ENCODE measurements at places on chromosomes 1 and 21.

DNA sequence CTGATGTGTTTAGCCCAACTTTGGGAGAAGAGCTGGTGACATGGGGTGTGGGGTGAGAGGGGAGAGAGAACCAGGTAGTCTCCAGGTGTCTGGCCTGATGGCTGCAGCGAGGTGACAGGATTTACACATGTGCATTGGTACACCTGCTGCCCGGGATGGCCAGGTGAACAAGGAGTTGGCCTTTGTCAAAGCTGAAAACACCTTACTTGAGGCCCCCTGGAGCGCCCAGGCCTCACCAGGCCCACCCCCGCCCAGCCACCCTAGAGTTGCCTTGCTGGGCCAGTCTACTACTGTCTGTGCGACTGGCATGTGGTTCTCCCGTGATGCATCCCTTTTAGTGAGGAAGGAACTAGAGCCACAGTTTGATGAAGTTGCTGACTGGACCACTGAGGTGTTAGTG lies 90.5 kb downstream of the ADARB1 start:
- DNase-seq: no peak

- DNase-seq: no peak
Observed at GRCh38 chr1:200437556-200438203, 27.8 kb upstream of the ZNF281 start.

GRCh38 chr1:14572861-14573260 lies 25.6 kb upstream of the KAZN start:
- DNase-seq: no peak

DNA sequence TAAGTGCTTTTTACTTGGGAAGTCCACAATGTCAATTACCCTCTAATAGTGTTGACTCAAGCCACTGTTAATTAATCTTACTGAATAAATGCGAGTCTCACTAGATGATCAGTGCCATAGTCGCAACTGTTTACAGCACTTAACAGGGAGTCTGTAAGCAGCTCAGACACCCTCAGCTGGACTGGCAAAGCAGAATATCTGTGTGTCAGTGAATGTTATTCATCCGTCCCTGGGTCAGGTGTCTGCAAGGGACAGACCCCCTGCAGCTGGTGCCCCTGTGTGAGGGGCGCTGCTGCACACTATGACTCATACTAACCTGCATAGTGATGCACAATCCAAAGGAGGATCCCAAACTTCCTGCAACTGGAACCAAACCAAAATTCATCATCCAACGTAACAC lies 306.5 kb downstream of the HHIPL2 start:
- no peak for DNase-seq

GRCh38 chr1:243667133-243667532 lies 182.9 kb downstream of the AKT3 start:
- no peak for DNase-seq

All from stimulated activated CD4-positive, alpha-beta T cell treated with anti-CD3 and anti-CD28 coated beads, TNF-alpha, amount 100 ng/mL, for 1 hour (primary cell).